ENCODE measurements at places on chromosomes 11 and 22. TPM values are rescaled to one million over a fixed set of nuclear protein-coding genes. Genes with fewer than 3 reads are reported as not detected.

XNDC1N gene
- 2.9 TPM for total RNA-seq

HEPN1 gene
- total RNA-seq: not detected

CBLIF gene
- not detected for total RNA-seq

LIF gene
- 34.8 TPM for total RNA-seq

HIC2 gene
- 5.5 TPM for total RNA-seq

VPREB3 gene
- total RNA-seq: not detected

LGR4 gene
- 50.6 TPM for total RNA-seq

Data from mesenteric fat pad (tissue), 1 donor.